ENCODE measurements at places on chromosomes 16 and 17. TPM values are rescaled to one million over a fixed set of nuclear protein-coding genes. Genes with fewer than 3 reads are reported as not detected.

The CHST4 gene
- not detected for total RNA-seq

The VAT1L gene
- not detected for total RNA-seq

The KRTAP3-2 gene
- not detected for total RNA-seq

The CCL8 gene
- 0.85 TPM for total RNA-seq

The CHRNE gene
- total RNA-seq = 0.34 TPM

The GHDC gene
- 18.8 TPM for total RNA-seq

The ARL17B gene
- total RNA-seq = 11.9 TPM

The TIMP2 gene
- total RNA-seq = 123 TPM
